Cortex of kidney (tissue), 1 donor: ENCODE measurements at places on chromosomes 2 and 18.

GRCh38 chr2:105647731-105648130, 97.0 kb upstream of the NCK2 start:
- DNase-seq: no peak

DNA sequence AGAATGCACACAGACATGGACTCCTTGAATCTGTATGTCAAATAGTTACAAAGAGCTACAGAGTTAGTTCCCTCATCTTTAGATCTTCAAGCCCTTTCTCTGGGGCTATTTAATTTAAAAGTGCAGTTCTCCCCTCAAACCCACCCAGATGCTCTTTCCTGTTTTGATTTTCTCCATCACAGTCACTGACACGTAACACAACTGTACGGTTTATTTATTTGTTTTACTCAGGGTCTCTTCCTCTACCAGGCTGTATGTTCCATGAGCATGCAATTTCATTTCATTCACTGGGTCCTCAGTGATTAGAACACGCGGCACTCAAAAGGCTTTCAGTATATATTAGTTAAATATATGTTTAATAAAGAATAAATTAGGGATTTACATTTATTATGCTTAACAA, 94.7 kb downstream of the DOCK10 start:
- DNase-seq: no peak

DNA sequence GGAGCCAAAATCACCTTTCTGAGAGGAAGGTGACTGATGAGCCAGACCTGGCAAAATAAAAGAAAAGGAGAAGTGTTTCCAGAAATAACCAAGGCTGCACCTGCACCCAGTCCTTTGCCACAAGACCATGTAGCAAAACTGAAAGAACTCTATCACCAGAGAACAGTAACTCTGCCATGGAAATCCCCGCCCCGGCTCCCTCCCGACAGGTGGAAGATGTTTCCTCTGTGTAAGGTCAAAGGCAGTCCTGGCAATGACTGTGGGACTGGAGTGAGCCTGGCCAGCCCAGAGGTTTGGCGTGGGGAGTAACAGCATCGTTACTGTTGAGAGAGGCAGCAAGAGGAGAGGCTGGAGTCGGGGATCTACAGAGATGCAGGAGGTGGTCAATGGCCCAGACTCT, 42.3 kb downstream of the SPRED2 start:
- DNase-seq: no peak

GRCh38 chr18:7512348-7512747, 54.8 kb upstream of the PTPRM start:
- no peak for DNase-seq

GRCh38 chr2:10175441-10175840, 52.9 kb downstream of the RRM2 start:
- DNase-seq: no peak

GRCh38 chr2:9215680-9216079, 9.1 kb downstream of the ASAP2 start:
- no peak for DNase-seq

GRCh38 chr2:205366336-205367060, 315.8 kb upstream of the NRP2 start:
- no peak for DNase-seq

GRCh38 chr18:64929036-64929435, 780.1 kb upstream of the LINC00305 start:
- DNase-seq: no peak

DNA sequence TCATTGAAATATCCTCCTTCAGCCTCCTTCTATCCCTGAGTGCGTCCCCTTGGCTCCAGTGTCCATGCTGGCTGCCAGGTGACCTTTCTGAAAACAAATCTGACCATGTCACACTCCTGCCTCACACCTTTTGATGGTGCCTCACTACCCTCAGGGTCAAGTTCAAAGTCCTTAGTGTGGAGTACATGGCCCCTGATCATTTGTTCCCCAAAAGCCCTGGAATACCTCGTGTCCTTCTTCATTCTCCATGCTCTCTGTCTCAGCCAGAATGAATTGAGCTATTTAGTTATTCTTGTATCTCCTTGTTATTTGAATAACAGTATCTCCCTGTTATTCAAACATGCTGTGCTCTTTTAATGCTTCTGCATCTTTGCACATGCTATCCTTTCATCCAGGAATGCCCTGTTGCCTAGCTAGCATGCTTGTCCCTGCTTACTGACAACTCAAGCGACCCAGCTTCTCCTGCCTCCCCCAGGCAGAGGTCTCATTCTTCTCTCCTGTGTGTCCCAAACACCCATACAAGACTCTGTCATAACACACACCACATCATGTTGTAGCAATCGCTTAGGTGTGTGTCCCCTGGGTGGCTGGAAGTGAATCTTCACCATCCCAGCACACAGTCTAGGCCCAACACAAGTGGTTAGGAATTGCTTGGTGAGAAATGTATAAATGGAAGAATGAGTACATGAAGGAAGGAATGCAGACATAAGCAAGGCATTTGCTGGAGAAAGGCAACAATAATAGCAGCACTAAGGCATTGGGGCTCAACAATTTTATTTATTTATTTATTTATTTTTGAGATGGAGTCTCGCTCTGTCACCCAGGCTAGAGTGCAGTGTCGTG, 144.0 kb downstream of the DDX1 start:
- no peak for DNase-seq
